ENCODE measurements at places on chromosomes 2 and 18.

- no peak for DNase-seq
Observed at GRCh38 chr2:64622443-64623241, 31.1 kb downstream of the SERTAD2 start.

DNA sequence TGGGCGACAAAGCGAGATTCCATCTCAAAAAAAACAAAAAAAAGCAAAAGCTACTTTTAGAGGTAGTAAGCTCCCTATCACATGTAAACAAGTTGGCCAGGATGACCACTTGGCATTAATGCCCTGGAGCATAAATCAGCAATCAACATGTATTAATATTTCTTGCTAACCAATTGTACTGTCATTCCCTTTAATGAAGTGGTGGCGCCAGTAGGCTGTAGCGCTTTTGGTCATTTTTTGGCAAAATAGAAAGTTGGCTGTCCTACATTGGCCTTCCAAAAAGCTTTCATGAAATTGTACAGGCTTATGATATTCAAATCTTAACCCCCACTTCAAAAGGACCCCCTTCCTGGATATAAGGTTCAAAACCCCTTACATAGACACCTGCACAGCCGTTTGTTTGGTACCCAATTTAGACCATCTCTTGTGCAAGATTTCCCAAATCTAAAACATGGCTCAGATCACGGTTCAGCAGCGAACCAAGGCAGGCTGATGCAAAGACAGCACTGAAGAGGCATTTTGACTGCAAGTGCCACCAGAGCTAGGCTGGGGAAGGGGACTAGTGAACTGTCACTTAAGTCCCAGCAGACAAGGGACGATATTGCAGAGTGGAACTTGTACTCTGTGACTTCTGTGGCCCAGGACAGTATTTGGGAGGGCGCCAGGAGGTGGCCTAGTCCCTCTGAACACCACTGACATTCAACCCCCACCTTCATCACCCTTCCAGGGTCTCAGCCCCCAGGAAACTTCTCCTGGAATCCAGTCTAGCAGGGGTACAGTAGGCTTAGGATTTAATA lies 31.9 kb downstream of the SMAD7 start:
- no peak for DNase-seq

GRCh38 chr18:25228410-25228809 lies 123.6 kb downstream of the ZNF521 start:
- no peak for DNase-seq

DNA sequence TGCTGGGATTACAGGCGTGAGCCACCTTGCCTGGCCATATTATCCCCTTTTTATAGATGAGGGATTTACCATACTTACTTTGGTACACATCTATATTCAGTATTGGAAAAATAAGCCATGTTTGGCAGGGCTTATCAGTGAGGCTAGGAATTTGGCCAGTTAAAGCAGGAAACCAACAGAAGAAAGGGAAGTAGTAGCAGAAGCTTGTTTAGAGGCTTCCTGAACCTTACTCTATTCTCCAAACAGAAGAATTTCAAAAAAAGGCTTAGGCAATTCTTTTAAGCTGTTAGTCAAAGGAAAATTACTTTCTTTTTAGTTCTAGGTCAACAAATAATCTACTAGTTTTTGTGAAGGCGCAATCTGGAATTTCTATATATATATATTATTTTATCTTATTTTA lies 3.2 kb upstream of the GLS start:
- DNase-seq: no peak

- DNase-seq: no peak
Observed at GRCh38 chr2:118481299-118481698, 366.1 kb downstream of the EN1 start.

DNA sequence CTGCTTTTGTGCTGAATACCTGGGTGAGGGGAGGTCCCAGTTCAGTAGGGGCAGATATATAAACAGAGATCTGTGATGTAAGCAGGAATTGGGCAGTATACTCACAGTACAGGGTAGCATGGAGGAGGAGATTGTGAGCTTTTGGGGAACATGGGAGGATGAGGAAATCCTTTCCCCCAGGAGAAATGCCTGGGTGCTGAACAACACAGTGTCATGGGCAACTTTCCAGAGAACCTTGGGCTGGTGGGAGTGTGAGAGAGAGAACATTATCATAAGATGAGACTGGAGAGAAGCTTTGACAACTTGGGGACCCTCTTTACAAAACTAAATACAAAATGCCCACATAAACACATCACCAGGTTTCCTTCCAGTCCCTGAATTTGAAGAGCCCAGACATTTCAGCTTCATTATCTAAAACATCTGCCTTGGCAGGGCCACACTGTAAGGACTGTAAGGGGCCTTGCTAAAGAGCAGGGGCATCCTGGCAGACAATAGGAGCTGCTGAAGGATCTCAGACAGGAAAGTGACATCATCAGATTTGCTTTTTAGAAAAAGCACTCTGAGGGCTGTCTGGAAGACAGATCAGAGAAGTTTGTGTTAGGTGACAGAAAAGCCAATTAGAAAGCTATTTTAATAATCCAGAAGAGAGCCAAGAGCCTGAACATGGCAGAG lies 303.1 kb upstream of the FBXO11 start:
- no peak for DNase-seq

- no peak for DNase-seq
Observed at GRCh38 chr2:24402242-24403097, 42.1 kb upstream of the ITSN2 start.

- DNase-seq: no peak
Observed at GRCh38 chr2:197254776-197255530, 55.6 kb downstream of the ANKRD44 start.

- no peak for DNase-seq
Observed at GRCh38 chr18:12121175-12122042, 27.8 kb downstream of the ANKRD62 start.

GRCh38 chr2:53768242-53768542 lies 588 bp downstream of the CHAC2 start:
- no peak for DNase-seq

- DNase-seq: no peak
Observed at GRCh38 chr2:203549406-203549805, 14.3 kb upstream of the RAPH1 start.

DNA sequence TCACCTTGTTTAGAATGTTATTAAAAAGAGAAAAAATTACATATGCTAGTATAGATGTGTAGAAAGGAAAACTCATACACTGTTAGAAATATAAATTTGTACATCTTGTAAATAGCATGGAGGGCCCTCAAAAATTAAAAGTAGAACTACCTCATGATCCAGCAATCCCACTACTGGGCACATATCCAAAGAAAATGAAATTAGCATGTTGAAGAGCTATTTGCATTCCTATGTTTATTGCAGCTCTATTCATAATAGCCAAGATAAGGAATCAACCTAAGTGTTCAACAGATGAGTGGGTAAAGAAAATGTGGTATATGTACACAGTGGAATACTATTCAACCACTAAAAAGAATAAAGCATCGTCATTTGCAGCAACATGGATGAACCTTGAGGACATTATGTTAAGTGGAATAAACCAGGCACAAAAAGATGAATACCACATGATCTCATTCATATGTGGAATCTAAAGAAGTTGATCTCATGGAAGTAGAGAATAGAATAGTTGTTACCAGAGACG lies 251.5 kb upstream of the THUMPD2 start:
- DNase-seq: no peak

DNA sequence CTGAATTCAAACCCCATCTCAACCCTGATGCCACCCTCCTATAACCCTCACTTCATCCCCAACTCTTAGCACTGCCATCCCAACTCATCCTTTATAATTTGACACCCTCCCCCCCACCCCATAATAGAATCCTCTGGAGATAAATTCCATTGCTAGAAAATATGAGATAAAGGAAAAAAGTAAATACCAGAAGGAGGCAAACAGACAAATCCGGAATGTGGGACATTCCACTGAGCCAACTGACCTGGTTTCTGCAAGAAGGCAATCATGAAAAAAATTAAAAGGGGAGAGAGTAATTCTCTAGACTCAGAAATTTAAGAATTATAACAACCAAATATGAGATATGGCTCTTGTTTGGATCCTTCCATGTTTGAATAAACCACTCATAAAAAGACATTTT lies 132.4 kb downstream of the CYP26B1 start:
- no peak for DNase-seq

DNA sequence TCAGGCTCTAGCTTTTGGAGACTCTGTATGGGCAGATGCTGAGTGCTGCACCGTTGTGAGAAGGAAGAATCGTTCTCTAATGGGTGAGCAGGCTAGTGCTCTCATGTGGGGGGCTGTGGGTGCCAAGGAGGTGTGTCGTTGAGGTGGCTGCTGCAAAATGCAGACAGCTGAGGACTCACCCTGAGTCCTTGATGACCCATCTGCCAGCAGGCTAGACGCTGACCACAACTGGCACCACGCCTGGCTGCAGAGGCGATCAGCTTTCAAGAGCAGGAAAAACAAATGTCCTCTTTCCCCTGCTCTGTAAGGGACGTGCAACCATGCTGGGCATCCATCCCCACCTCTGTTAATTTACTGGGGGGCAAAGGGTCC lies 48.2 kb downstream of the HAUS1 start:
- DNase-seq: no peak

GRCh38 chr2:14340703-14341102 lies 291.8 kb upstream of the LRATD1 start:
- DNase-seq: no peak

- DNase-seq: no peak
Observed at GRCh38 chr18:54129448-54130067, 94.9 kb downstream of the MBD2 start.

GRCh38 chr2:193583638-193584400 lies 1389.1 kb upstream of the TMEFF2 start:
- no peak for DNase-seq

- DNase-seq: no peak
Observed at GRCh38 chr18:45887585-45887984, 62.1 kb downstream of the SIGLEC15 start.

DNA sequence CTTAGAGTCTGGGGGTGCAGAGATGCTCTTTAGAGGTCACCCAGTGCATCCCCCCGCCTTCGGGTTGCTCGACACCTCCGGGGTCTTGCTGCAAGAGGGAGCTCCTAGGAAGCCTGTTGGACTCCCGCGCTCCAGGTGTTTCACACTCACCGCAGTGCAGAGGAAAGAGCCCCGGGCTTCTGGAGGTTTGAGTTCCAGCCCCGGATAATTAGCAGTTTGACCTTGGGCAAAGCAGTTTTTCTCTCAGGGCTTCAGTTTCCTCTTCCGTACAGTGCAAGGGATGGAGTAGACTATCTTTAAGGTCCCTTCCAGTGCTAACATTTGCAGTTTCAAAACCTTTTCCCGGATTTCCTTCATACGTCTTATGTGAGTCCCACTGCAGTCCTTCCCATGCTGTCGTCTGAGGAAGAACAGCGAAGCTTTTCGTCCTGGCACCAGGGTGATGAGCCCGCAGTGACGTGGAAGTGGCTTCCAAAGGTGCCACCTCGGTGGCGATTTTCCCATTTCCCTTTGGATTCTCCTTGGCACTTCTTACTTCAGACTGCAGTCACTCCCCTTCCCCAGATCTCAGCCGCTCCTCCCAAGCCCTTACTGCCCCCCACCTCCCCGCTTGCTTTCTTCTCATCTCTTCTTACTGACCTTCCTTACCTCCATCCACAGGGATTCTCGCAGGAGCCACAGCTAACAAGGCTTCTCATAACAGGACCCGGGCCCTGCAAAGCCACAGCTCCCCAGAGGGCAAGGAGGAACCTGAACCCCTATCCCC lies 585 bp downstream of the PNKD start:
- no peak for DNase-seq

GRCh38 chr2:240858321-240858720 lies 10.3 kb upstream of the AGXT start:
- DNase-seq: no peak

DNA sequence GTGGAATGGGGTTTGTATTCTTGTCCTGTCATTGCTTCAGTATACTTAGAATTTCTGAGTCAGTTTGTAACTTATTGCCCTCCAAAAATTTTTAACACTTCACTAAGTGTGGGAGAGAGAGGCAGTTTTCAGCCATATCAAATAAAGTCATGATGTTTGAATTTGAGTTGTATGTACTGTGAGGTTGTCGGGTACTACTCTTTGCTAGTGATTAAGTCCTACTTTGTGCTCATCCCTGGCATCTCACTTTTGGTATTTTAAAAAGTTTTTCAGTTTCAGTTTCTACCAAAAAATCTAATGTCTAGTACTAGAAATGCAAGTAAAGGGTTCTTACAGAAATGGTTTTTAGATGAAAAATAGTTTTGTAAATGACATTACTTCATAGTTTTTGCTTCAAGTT lies 40.7 kb downstream of the EIF5B start:
- no peak for DNase-seq

GRCh38 chr2:72414137-72414760 lies 266.6 kb upstream of the CYP26B1 start:
- DNase-seq: no peak

DNA sequence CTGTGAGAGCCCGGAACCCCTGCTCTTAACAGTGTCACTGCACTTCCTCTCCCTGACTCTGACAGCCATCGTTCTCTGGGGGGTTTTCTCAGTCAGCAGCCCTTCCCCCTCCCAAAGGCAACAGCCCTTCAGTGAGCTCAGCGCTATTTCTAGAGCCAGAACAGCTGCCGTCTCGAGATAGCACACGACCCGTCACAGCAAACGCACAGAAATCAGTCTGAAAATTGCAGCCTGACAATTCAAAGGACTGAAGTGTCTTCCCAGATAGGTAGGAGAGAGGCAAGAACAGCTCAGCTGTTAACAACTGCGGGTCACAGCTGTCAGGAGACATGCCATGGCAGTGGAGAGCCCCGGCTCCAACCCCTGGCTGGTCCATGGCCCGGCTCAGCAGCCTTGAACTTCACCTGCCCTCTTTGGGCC lies 45.4 kb downstream of the ST8SIA5 start:
- DNase-seq: no peak

GRCh38 chr18:9631814-9632496 lies 17.6 kb upstream of the PPP4R1 start:
- no peak for DNase-seq

DNA sequence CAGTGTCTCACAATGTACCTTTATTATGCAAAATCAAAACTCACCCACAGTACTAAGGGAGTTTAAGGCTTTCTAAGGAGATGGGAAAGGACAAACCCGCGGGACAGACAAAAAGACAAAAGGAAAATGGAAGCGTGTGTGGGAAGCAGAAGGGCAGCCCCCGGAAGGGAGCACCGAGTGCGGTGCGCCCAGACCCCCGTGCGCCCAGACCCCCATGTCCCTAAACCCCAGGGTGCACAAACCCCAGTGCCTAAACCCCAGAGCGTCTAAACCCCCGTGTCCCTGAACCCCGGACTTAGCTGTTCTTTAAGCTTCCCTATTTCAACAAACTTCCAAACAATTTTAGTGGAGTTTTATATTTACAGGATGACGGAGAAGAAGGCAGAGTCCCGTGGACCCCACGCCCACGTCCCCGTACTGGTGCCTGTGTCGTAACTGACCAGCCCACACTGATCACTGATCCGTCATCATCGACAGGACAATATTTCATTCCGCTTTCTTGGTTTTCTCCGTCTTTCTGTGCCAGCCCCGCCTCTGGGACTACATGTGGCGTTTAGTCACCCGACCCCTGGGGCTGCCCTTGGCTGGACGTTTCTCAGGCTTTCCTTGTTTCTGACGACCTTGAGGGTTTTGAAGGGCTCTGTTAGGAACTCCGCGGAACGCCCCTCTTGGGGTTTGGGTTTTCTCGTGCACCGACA lies 76.9 kb downstream of the RTP5 start:
- DNase-seq: no peak
